ENCODE measurements at places on chromosomes 1 and 21.

GRCh38 chr21:40687625-40688024 is 159.3 kb downstream of the DSCAM start:
- no peak for DNase-seq

- no peak for DNase-seq
Measured at GRCh38 chr1:192610112-192610889, 25.6 kb upstream of the RGS13 start.

DNA sequence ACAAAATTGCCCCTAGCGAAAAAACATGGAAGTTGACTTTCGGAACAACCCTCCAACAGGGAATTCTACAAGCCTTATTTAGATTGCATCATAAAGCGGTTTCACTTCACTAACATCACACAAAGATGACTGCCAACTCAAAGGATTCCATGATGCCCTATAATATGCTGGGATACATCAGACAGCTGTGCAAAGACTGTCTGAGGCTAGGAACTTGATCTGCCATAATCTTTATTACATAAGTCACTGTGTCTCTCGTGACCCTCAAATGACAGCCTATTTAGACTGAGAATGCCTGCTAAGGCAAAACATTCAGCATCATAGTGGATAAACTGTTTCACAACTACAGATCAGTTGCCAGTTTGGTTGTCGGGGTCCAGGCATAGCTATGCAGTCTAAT is 23.8 kb downstream of the FH start:
- DNase-seq: no peak

DNA sequence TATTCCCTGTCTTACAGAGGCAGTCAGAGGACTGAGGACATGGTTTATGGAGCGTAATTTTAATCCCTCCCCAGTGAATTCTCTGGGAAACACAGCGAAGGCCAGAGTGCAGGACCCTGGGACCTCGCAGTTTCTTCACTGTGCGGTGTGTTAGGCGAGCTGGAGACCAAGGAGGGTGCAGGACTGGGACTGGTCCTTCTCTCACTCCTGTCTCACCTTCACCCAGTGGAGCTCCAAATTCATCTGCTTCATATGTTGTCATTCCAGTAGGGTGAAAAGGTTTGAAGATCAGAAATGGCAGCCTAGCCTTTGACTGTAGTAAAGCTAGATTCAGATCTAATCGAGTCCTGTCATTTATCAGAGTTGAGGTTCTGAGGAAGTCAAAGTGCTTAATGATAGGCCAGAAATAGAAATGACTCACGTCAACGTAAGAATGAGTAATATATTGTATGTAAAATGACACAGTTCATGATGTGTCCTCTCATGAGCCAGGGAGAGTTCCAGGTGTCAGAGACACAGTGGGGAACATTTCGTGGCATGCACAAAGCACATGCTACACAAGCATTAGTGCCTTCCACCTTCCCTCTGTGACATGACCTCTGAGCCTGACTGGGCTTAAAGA is 647.5 kb downstream of the SMYD3 start:
- DNase-seq: no peak

DNA sequence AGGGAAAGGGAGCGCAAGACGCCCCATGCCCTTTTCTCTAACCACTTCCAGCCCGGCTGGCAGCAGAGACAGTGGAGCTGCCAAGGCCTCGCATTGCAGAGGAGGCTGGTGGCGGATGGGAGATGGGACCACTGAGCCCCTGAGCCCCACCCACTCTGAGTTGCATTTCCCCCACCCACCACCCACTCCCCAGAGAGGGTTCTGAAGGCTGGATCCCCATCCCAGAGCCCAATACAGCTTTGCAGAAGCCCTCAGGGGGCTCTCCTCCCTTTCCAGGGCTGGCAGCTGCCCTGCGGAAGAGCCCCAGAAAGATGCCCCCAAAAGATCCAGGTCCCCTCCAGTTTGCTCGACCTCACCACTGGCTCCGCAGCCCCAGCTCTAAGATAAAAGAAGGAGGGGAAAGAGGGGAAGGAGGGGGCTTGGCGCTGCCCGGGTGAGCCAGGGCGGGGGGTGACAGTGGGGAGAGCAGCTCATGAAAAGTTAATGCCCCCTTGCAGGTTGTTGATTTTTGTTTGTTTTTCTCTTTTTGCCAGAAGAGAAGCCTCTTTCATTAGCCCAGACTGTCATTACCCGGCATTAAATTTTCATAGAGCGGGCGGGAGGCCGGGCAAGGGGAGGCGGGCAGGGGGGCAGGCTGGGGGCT is 38.4 kb upstream of the CASZ1 start:
- no peak for DNase-seq

- no peak for DNase-seq
Measured at GRCh38 chr1:86339014-86339812, 56.9 kb downstream of the ODF2L start.

GRCh38 chr1:2019172-2019543 is at the start of gene GABRD:
Gene GABRD (plus strand): TSS chr1:2019345. CDS start chr1:2019424, 79 bp downstream.
- DNase-seq: no peak

GRCh38 chr1:36752431-36752830 is 269.7 kb upstream of the CSF3R start:
- no peak for DNase-seq

GRCh38 chr1:48019714-48020315 is 22.6 kb upstream of the TRABD2B start:
- DNase-seq: no peak

DNA sequence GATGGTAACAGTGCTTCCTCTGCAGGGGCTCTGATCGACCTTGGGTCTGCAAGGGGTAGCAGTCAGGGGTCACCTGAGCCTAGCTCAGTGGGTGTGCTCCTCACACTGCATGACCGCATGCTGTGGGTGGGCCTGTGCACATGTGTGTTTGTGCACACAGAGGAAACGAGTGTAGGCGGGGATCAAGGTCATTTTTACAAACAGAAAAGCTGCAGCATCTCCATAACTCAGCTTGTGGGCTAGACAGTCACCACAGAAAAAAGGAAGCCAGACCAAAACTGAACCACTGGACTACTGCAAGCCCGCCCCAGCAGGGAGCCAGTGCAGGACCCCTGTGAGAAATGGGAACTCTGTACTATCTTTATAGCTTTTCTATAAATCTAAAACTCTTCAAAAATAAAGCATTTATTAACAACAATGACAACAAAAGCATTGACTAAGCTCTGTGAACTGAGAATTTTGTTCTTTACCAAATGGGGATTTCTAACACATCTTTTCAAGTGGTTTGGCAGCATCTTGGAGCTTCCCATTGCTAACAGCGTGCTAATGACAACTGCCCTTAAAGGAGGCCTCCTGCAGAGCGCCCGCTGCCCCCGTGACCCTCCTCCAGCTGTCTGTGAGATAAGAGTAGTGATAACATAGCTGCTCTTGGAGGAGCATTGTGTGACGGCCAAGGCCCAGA is 19.9 kb upstream of the NEK2 start:
- DNase-seq: no peak

GRCh38 chr1:43284065-43284464 is 1.3 kb downstream of the C1orf210 start:
- DNase-seq: no peak

DNA sequence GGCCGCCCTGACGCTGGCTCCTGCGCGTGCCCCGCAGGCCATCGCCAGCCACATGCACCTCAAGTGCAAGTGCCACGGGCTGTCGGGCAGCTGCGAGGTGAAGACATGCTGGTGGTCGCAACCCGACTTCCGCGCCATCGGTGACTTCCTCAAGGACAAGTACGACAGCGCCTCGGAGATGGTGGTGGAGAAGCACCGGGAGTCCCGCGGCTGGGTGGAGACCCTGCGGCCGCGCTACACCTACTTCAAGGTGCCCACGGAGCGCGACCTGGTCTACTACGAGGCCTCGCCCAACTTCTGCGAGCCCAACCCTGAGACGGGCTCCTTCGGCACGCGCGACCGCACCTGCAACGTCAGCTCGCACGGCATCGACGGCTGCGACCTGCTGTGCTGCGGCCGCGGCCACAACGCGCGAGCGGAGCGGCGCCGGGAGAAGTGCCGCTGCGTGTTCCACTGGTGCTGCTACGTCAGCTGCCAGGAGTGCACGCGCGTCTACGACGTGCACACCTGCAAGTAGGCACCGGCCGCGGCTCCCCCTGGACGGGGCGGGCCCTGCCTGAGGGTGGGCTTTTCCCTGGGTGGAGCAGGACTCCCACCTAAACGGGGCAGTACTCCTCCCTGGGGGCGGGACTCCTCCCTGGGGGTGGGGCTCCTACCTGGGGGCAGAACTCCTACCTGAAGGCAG is 23.4 kb upstream of the ARF1 start:
- no peak for DNase-seq

GRCh38 chr21:37447288-37447936 is 80.8 kb downstream of the DYRK1A start:
- no peak for DNase-seq

GRCh38 chr1:47725511-47725991 is 271.6 kb downstream of the TRABD2B start:
- DNase-seq: no peak

DNA sequence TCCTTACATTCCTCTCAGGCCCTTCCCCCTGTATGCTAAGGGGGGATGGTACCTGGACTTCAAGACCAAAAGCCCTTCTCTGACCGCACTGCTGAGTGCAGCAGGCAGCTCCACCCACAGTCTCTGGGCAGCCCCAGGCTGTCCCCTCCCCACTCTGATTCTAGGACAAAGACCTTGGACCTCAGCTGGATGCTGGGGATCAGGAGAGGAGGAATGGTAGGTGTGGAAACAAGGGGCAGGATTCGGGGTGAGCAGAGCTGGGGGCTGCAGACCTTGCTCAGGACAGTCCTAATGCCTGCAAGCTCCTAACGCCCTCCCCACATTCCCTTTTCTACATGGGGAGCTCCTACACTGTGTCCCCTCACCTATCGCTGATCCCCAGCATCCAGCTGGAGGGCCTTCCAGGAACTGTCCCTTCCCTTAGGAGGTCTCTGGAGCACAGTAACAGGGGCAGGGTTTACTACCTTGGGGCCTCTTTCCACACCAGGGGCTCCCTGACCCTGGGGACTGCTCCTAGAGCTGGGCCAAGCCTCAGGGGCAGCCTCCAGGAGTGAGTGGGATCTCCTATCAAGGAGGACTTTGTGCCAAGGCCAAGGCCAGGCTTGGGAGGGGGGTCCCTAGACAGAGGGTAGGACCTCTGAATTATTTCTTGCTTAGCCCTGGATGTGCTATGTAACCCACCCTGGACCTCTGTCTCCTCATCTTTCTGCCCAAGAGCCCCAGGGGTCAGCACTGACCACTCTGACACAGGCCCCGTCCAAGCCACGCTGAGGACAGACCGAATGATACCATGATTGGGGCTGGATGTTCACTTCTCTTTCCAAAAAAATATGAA is 5.6 kb downstream of the CLDN19 start:
- DNase-seq: no peak

- DNase-seq: peak; percentile 42
Measured at GRCh38 chr1:24535021-24535424, 20.9 kb upstream of the NCMAP start.

DNA sequence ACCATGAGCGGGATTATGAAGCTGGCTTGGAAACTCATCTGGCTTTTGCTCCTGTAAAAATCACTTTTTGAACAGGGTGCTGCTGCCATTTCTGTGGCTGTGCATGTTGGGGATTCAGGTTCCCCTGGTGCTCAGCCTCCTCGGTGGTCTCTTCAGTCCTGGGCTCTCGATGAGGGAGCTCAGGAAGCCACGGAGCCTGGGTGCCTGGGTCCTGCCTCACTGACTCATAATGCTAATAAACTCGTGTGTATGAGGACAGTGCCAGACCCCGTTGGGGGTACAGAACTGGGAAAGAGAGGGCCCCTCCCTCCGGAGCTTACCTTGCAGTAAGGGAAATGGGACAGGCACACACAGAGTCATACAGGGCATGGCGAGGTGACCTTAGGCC is 5.8 kb downstream of the COQ8A start:
- no peak for DNase-seq

DNA sequence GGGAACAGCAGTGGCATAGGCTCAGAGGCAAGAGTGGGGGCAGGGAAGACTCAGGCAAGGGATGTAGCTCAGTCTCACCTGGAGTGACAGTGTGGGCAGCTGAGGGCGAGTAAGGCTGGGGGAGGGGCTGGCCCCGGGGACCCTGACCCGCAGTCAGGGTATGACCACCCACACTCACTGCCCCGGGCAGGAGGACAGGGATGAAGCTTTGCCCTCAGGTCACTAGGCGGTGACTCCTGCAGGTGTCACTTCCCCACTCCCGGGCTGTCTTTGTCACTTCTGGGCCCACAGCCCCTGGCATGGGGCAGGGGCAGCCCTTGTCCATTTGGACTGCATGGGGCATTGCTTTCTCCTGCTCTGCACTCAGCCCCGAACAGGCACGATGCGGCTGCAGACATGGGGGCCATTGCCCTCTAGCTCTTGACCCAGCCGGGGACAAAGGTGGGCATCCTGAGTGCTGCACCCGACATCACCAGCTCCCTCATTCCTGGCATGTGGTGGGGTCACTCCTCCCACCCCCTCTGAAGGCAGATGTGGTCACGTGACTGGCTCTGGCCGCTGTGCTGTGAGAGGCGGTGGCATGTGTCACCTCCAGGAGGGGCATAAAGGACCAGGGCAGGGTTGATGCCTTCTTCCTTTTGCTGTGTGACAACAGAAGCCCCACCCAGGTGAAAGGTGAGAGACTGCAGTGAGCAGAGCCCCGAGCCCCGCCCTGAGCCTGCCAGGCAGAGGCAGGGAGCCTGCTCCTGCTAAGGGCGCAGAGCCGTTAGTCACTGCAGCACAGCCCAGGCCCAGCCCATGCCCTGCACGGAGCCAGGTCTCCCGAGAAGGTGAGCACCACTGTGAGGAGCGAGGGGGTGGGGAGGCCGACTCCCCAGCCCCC is 66.0 kb downstream of the MATN1 start:
- DNase-seq: no peak

- no peak for DNase-seq
Measured at GRCh38 chr1:157671895-157672294, 28.7 kb downstream of the FCRL3 start.

DNA sequence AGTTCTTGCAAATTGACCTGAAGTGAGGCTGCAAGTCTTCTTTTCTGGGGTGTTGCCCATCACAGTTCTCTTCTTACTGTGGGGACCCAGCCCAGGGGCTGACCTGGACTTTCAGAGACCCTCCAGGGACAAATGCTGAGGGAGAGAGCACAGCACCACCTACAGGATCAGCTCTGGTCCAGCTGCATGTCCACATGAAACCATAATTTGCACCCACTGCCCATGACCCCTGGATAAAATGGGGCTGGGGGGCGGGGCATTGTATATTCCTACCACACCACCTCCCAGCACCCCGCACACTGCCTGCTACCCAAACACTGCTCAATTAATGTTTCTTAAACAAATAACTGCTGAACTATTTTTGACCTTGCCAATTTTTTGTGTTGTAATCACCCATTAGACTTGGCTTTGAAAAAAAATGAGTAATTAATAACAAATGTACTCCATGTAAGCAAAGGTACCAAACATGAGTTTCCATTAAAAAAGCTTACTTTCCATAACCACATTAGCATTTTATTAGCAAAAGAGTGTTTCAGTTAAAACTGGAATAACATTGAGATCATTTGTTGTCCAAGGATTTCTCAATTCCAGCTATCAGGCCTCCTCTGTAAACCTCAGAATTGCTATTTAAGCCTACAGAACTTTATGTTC is 168.0 kb upstream of the RAB4A start:
- DNase-seq: no peak

GRCh38 chr21:45306832-45307571 is 19.3 kb upstream of the POFUT2 start:
- no peak for DNase-seq

- no peak for DNase-seq
Measured at GRCh38 chr1:197567442-197567841, 207.8 kb downstream of the DENND1B start.

- no peak for DNase-seq
Measured at GRCh38 chr1:203797948-203798655, 2.7 kb downstream of the ZBED6 start.
